ENCODE measurements at places on chromosomes 7 and 10. TPM values are rescaled to one million over a fixed set of nuclear protein-coding genes. Genes with fewer than 3 reads are reported as not detected.

The GBX1 gene
- 3.1 TPM for polyA plus RNA-seq

The ANXA8 gene
- not detected for polyA plus RNA-seq

The GJD4 gene
- 4.2 TPM for polyA plus RNA-seq

The RAMP3 gene
- polyA plus RNA-seq: 3.4 TPM

The LEP gene
- not detected for polyA plus RNA-seq

The FAM13C gene
- polyA plus RNA-seq: 27.4 TPM

The MOSPD3 gene
- polyA plus RNA-seq: 17.1 TPM

The HOXA1 gene
- polyA plus RNA-seq: 0.77 TPM

The DIP2C gene
- 26.3 TPM for polyA plus RNA-seq

The GLCCI1 gene
- 14.6 TPM for polyA plus RNA-seq

The POLR2J2 gene
- 2.7 TPM for polyA plus RNA-seq

The MRPS24 gene
- polyA plus RNA-seq: 77.3 TPM

The FKBP9 gene
- polyA plus RNA-seq: 135 TPM

The RNF32 gene
- 2.6 TPM for polyA plus RNA-seq

The OR2A5 gene
- not detected for polyA plus RNA-seq

The CPEB3 gene
- polyA plus RNA-seq: 3.7 TPM

The NKX1-2 gene
- polyA plus RNA-seq: not detected

The MLXIPL gene
- polyA plus RNA-seq: 0.10 TPM

The FGL2 gene
- polyA plus RNA-seq: 27.9 TPM

The NUTM2E gene
- polyA plus RNA-seq: 0.59 TPM

The CAMK1D gene
- 3.6 TPM for polyA plus RNA-seq

The HOXA9 gene
- polyA plus RNA-seq: 25.7 TPM

The AUTS2 gene
- polyA plus RNA-seq: 80.7 TPM

The FAM25G gene
- not detected for polyA plus RNA-seq

The ANKRD7 gene
- 0.33 TPM for polyA plus RNA-seq

The MYL10 gene
- polyA plus RNA-seq: 23.1 TPM

The ANK3 gene
- polyA plus RNA-seq: 144 TPM

The NACAD gene
- polyA plus RNA-seq: 4.4 TPM

The HHEX gene
- polyA plus RNA-seq: 7.3 TPM

The PNLIPRP3 gene
- polyA plus RNA-seq: not detected

The UPK3B gene
- 0.22 TPM for polyA plus RNA-seq

The MOGAT3 gene
- polyA plus RNA-seq: not detected
